NAMALWA (cell line): ENCODE measurements at places on chromosomes 11 and 22.

DNA sequence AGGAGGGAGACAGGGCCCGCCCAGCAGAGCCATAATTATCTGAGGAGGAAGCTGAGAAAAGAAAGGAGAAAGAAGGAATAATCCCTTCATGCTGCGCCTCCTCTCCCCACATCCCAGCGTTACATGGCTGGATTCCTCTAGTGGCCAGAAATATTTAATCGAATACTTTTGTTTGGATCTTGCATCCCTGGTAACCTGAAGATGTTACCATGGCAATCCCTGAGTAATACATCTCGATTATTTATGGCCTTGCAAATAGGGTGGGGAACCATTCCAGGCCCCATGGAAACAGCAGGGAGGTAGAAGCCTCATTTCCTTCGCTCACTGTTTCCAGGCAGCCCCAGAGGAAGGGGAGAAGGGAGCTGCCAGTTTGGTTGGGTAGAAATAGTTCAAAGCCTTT lies 357.7 kb downstream of the BUD13 start:
- DNase-seq: no peak

DNA sequence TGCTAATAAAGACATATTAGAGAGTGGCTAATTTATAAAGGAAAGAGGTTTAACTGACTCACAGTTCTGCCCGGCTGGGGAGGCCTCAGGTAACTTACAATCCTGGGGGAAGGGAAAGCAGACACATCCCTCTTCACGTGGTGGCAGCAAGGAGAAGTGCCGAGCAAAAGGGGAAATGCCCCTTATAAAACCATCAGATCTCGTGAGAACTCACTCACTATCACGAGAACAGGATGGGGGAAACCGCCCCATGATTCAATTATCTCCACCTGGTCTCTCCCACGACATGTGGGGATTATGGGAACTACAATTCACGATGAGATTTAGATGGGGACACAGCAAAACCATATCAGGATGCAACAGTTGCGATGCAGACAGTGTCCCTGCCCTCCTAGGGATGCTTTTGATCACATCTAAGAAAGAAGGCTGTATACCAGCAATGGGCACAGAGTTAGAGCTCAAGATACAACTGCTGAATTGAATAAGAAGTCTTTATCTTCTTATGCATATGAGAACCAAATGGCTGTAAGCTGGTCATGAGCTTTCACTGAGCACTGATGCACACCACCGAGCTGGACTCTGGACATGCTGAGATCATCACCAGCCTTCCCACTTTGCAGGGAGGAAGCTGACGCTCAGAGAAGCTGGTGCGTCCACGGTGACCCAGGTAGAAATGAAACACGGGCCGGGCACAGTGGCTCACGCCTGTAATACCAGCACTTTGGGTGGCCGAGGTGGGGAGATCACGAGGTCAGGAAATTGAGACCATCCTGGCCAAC lies 255.2 kb downstream of the MN1 start:
- DNase-seq: peak; percentile 19

- no peak for DNase-seq
Measured at GRCh38 chr22:46977656-46978343, 215.3 kb downstream of the TBC1D22A start.

- DNase-seq: no peak
Measured at GRCh38 chr22:33116841-33117547, 58.8 kb upstream of the SYN3 start.

DNA sequence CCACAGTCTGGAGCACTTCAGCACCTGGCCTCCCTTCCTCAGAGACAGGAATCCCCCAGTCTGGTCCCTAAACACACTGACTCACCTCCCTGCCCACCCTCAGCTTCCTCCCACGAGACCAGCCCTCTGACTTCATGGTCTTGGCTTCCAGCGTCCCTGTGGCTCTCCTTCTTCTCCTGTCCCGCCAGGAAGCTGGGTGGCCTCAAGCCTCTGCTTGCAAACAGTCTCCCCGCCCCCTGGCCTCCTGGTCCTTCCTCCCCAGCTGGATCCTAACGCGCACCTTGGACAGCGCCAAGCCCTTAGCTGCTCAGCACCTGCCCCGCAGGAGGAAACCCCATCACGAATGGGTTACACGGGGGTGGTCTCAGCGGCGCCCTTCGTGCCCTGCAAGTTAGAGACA lies 4.5 kb downstream of the NCF4 start:
- no peak for DNase-seq

- DNase-seq: peak; percentile 7
Measured at GRCh38 chr11:7714786-7715185, 8.5 kb upstream of the OVCH2 start.

DNA sequence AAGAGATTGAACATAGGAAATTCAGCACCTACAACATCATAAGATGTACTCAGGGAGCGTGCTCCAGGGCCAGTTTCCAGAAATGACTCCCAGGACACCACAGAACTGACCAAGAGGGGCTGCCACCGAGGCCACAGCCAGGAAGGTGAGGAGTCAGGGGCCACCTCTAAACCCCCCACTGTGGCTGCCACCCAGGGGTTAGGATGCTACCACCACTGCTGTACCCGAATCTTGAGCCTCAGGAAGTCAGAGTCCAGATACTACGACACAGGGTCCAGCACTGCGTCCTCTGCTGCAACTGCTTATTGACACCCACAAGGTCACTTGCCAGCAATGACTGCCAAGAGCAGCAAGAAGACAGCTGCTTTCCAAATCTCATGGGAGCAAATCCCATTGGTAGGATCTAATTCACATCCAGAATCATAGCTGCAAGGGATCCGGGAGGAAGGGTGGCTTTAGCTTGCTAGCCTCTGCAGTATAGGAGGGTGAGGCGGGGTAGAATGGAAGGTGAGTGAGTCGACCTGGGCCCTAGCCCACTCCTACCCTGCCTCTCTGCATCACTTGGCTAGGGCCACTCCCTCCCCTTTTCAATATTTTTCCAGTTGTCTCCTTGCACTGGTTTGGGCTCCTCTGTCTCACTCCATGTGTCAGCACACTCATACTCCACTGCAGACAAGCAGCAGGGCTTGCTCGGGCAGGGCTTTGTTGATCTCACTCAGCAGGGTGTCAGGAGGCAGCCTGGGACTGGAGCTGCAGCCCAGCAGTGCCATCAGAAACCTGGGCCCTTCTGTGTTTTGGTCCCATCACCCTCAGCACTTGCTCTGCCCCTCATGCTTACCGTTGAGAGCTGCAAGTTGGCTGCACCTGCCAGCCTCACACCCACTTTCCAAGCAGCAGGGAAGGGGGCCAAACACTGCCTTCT lies 18.1 kb upstream of the CYTH4 start:
- no peak for DNase-seq
